ENCODE measurements at places on chromosomes 6 and 20.

GRCh38 chr6:138286698-138287097 lies 68.4 kb upstream of the PBOV1 start:
- no peak for DNase-seq

- no peak for DNase-seq
Measured at GRCh38 chr6:167803816-167804215, 22.9 kb upstream of the AFDN start.

GRCh38 chr6:48611332-48611731 lies 500.3 kb upstream of the PTCHD4 start:
- DNase-seq = no peak

DNA sequence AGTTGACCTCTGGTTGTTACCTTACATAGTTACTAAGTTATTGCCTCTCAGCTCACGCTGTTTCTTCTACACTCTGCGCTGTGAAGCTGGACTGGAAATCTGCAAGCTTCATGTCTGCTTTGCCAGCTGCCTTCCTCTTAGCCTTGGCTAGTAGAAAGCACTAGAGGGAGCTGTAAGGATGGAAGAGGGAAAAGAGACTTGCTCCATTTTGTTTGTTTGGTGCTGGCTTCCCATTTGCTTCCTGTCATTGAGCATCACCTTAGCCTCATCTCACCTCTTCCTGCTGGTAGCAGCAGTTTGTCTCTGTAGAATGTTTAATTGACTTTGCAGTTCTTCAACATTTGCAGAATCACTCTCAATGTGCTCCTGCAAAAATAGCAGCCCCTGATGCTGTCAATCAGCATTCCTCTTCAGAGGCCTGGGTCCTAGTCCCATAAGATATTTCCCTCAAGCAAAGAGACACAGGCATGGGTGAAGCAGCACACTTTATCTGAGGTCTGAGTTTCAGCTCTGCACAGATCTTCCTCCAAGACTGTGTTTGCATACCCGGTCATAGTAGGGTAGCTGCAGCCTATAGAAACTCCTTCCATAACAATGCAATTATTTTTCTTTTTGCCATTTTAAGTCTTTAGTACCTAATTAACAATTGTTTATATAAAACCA lies 302.2 kb upstream of the EPHA7 start:
- DNase-seq = peak; percentile 40

- peak; percentile 47 for DNase-seq
Measured at GRCh38 chr6:9126878-9127560, 691.7 kb upstream of the SLC35B3 start.

DNA sequence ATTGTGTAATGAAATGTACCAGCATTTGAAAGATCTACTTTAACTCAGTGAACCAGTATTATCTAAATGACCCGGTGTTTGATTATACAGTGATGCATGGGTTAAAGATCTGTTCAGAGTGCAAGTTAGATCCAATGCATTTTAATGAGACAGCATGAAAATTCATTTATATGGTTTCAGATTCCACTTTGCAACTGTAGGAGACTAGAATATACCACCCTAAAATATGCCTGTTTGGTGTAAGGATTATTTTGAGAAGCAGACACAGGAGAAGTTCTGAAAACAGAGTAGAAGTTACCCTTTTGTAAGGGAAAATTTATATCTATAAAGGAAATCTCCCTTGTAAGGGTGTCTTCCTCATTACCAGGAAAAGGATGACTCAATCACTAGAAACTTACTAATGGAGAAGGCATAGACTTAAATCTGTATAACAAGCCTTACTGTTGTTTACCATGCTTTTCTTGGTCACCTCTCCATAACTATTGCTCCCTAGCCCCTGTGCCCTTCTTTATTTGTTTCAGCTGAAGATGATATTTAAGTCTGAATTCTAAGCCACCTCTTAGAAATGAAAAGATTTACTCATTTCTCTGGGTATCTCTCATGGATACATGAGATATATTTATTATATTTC lies 105.4 kb downstream of the NCOA3 start:
- peak; percentile 53 for DNase-seq

DNA sequence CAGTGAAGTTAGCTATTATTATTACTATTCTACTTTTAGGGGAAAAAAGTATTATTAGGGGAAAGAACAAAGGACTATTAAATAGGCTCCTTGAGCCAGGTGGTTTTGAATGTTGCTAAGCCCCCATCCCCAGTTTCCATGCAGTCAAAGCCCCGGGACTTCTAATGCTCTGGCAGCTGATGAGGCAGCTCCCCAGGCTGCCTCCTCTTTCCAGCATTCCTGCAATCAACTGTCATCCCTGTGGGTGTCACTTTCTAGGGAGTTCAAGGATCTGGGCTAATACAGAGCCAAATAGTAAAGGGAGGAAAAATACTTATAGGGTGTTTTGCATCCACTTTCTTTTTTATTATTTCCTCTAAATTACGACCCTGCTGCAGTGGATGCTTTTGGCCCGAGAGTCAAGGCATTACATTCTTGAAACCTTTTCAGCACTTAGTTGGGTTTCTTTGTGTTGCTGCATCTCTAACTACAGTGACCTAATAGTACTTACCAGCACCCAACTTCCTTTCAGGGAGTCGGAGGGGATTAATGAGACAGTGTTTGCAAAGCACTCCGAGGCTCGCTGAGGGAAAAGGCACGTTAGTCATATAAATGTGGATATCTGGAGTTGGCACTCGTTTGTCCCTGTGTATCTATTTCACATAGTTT lies 303.9 kb upstream of the MAP3K7 start:
- no peak for DNase-seq

- no peak for DNase-seq
Measured at GRCh38 chr6:42688281-42688680, 34.1 kb downstream of the PRPH2 start.

GRCh38 chr6:14984519-14984853 lies 261.4 kb upstream of the JARID2 start:
- DNase-seq = peak; percentile 45

GRCh38 chr6:90978046-90978445 lies 391.2 kb upstream of the MAP3K7 start:
- DNase-seq = no peak

- peak; percentile 94 for DNase-seq
Measured at GRCh38 chr6:147161974-147162495, 42.2 kb upstream of the STXBP5 start.

DNA sequence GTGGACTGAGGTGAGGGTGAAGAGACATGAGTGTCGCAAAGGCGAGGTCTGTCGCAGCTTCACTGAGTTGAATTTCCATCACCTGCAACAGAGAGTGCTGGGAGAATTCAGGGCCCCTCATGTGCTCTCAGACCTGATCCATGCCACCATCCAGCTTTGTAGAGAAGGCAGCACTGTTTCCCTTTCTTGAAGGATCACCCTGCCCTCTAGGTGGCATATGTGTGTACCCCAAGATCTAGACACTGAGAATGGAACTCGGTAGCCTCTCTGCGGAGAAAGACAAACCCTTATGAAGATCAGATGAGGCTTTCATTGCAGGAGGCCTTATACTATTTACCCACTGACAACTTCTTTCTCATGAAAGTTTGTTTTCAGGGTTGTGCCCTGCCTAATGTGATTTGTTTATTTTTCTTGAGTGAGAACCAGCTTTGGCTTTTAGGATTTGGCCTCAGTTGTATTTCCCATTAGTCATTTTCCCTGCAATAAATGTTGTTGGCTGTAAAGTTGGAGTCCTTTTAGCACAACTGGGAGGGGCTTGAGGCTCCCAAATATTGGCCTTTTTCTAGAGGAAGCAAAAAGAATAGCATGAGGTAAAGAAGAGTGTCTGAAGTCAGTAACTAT lies 811.3 kb downstream of the DHX35 start:
- no peak for DNase-seq

- DNase-seq = no peak
Measured at GRCh38 chr20:5470943-5471342, 154.2 kb upstream of the PROKR2 start.

DNA sequence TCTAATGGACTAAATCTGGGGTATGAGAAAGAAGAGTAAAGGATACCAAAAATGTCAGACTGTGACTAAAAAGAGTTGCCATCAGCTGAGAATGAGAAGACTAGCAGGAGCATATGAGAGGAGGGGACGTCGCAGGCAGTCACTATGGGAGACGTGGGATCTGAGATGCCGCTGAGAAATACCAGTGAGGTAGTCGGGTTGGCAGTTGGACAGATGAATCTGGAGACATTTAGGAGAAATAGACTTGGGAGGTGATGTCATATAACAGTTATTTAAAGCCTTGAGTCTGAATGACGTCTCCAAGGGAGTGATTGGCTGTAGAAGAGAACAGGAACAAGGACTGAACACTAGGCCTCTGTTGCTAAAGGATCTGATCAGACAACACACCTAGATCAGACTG lies 51.5 kb upstream of the TRIM26 start:
- DNase-seq = peak; percentile 3
